WTC11 (cell line): ENCODE measurements at places on chromosomes 13 and 19. TPM values are rescaled to one million over a fixed set of nuclear protein-coding genes. Genes with fewer than 3 reads are reported as not detected.

DNA sequence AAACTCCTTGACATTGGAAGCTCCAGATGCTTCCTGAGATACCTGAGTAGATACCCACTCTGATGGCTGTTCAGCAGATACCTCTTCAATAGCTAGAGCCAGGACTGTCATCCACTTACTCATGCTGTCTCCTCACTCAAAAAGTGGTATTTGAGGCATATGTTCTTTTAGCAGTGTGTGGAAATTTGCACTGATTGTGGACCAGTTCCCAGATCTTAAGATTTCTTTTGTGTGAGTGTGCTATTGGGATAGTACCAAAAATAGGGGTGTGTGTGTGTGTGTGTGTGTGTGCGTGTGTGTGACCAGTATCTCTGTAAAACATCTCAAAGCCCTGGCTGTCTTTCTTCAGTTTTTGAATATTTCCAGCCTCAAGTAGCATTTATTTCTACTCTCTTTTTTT lies 108.3 kb downstream of the SLITRK5 start:
- DNase-seq, result no peak

DNA sequence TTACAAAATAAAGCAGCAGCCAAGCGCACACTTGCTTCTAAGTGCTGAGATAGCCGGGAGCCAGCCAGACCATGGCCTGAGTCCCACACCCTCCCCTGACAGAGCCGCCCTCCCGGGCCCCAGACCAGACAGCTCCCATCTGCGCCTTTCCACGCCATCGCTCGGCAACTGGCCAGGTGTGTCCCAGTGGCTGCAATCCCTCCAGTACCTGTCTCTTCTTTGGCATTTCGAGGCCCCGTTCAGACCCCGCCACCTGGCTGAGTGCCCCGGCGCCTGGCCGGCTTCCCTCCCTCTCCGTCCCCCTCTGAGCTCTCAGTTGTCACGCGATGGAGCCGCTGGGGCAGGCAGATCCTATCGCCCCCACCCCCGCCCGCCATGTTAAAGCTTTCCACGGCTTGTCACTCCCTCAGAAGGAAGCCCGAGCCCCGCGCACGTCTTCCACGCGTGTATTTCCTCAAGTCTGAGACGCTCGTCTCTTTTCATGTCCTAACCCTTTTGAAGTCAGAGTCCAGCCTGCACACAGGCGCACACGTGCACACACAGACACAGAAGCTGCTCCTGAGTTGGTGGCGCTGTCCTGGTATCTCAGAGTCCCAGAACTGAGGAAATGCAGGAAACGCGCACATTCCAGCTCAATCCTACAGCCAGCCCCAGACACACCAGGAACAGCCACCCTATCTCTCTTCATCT lies 7.9 kb downstream of the MLLT1 start:
- peak; percentile 24 for DNase-seq

- no peak for DNase-seq
These were observed 1229.3 kb upstream of the SLC10A2 start for GRCh38 chr13:104295537-104295936.

DNA sequence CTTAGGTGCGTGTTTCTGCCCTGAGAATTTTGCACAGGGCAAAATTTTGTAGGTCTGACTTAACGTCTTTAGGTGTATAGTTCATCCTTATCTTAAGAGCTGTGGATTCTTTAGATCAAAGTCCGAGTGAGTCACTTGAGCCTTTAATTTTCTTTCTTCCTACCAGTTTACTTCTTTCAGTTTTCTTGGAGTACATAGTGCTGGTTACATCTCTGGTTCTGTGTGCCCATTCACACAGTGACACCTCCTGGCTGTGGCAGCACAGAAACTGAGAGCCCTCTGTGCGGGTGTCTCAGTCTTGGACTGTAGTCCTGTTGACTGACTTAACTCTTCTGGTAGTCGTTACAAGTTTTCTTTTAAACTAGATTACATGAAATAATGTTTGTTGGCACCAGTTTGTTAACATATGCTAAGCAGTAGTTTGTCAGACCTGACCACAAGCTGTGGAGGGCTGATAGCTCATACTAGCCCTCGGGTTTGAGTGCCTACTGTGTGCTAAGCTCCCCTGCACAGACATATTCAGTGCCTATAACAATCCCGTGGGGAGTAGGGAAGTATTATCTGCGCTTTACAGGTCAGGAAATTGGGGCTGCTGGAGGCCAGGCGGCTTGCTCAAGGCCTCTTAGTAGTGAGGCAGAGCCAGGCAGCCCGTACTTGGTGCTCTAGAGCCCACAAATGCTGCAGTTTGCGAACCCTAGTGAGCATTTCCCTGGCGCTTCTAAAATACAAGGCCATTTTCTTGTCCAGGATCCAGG lies 1.6 kb downstream of the GATAD2A start:
- DNase-seq, result no peak

- DNase-seq, result no peak
These were observed 12.7 kb downstream of the SUGT1 start for GRCh38 chr13:52665325-52665724.

DNA sequence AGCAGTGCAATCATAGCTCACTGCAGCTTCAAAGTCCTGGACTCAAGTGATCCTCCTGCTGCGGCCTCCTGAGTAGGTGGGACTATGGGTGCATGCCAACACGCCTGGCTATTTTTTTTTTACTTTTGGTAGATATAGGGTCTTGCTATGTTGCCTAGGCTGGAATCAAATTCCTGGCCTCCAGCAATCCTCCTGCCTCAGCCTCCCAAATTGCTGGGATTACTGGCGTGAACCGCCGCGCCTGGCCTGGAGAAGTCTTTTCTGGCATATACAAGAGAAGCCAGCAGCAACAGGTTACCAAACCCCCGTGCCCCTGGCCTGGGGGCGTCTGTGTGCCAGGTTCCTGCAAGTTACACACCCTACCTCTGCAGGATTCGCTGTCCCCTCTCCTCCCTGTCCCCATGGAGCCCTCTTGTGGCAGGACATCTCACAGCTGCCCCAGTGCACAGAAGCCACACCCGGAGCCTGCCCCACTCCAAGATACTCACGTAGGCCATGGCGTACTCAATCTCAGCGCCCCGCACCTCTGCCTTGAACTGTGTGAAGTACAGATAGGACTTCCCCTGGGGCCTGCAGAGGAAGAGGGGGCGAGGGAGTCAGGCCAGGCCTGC lies 9.9 kb downstream of the MYDGF start:
- DNase-seq, result peak; percentile 72

DNA sequence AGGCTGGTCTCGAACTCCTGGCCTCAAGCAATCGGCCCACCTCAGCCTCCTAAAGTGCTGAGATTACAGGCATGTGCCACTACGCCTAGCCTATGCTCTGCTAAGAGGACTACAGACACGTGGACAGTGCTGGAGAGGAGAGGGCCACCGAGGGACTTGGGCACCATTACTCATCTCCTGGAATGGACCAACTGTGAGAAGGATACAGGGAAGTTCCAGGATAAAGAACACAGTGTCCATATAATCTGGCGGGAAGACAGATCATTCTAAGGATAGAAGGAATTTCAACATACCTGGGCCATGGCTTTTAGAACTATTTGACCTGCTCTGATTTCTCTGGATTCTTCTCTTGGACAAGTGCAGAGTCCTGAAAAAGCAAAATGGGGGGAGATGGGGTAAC lies 12.8 kb downstream of the ZNF565 start:
- DNase-seq, result no peak

- peak; percentile 96 for DNase-seq
These were observed 5.0 kb upstream of the ZNF765 start for GRCh38 chr19:53389978-53390377.

FAM98C gene
- total RNA-seq, result 9.7 to 12.2 TPM (median 10.2 TPM) in 3 replicates

FFAR1 gene
- total RNA-seq, result 0.07 TPM in 1 of 3 replicates, not detected in the others

CCDC8 gene
- total RNA-seq, result 25.2 to 27.2 TPM (median 25.7 TPM) in 3 replicates

WDR62 gene
- total RNA-seq, result 30.9 to 40.0 TPM (median 30.9 TPM) in 3 replicates
